ENCODE measurements at places on chromosomes 4 and X.

- no peak for DNase-seq
Observed at GRCh38 chr4:91058345-91058744, 931.2 kb downstream of the CCSER1 start.

GRCh38 chr4:141220271-141220670 is 424 bp upstream of the ZNF330 start:
- DNase-seq, result no peak

GRCh38 chrX:38804682-38805431 is 3.6 kb downstream of the MID1IP1 start:
- peak; percentile 14 for DNase-seq

DNA sequence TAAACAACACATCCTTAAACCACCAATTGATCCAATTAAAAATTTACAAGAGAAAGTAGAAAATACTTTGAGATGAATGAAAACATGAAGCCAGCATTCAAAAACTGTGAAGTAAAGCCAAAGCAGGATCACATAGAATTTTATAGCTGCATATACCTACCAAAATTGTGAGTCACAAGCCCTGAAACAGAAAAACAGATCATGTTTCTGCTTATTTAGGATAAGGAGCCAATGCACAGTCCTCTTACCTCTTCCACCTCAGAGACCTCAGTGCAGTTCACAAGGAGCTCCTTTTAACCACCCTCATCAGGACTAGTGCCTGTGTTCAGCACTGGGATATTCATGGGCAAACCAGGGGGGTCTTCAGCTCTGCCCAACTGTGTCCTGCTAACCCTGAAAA is 386.7 kb downstream of the TECRL start:
- no peak for DNase-seq

- DNase-seq, result peak; percentile 24
Observed at GRCh38 chrX:41009850-41010846, 75.1 kb upstream of the USP9X start.

DNA sequence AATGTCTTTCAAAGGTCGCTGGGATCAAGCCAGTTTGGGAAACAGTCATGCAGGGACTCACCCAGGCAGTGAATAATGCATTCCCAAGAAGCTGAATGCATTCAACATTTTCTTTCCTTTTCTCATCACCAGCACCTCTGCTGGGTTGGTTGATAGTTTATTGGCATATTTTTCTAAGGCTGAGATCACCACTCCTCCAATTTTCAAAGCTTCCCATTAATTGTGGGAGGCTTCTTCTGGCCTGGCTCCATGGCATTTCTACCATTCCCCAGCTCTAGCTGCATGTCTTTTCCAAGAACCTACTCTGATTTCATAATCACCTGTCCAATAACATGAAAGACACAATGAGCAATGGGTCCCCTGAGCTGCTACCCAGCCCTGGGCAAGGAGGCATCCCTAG is 35.8 kb downstream of the CHRDL1 start:
- DNase-seq, result no peak

Measured in bone marrow (tissue), 2 donors.